Neural crest cell (in vitro differentiated cells): ENCODE measurements at places on chromosomes 4 and X. TPM values are rescaled to one million over a fixed set of nuclear protein-coding genes. Genes with fewer than 3 reads are reported as not detected.

Gene ZCCHC18
- total RNA-seq: 8.7 and 9.3 TPM in 2 replicates

Gene CORIN
- total RNA-seq: 0.05 and 0.34 TPM in 2 replicates

Gene BEND2
- not detected in 2 replicates for total RNA-seq

Gene RASL11B
- total RNA-seq: 10.2 and 11.3 TPM in 2 replicates

Gene PRRG1
- total RNA-seq: 8.0 TPM in 2 replicates

Gene CYSLTR1
- total RNA-seq: not detected in 2 replicates

DNA sequence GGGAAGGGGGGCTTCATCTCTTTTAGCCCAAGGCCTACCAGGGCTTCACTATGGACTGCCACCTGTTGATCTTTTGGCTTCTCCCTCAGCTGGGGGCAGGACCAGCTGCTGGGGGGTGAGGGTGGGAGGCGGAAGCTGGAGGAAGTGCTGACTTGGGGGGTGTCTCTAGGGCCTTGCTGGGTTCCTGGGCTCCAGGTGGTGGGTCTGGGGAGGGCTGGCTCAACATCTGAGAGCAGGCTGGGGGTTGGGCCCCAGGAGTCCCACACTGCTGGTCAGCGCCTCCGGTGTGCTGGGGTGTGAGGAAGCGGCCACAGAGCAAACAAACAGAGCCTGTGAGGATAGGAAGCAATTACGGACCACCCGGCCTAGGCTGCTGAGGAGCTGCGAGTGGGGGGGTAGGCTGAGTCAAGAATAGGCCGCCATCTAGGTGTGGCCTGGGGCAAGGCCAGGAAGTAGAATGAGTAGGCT lies 85.7 kb downstream of the EFNB1 start:
- DNase-seq: no peak

DNA sequence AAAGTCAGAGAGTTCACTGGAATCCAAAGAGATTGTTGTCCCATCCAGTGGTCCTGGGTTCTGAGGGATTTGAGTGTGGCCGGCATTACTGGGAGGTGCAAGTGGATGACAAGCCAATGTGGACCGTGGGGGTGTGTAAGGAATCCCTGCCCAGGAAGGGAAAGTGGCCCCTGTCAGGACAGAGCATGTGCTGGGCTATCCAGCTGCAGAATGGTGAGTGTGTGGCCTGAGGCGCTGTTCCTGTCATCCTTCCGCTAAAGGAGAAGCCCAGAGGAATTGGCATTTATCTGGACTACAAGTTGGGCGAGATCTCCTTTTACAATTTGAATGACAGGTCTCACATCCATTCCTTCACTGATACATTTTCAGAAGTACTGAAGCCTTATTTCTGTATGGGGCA lies 20.4 kb upstream of the TRIM60 start:
- DNase-seq: no peak

DNA sequence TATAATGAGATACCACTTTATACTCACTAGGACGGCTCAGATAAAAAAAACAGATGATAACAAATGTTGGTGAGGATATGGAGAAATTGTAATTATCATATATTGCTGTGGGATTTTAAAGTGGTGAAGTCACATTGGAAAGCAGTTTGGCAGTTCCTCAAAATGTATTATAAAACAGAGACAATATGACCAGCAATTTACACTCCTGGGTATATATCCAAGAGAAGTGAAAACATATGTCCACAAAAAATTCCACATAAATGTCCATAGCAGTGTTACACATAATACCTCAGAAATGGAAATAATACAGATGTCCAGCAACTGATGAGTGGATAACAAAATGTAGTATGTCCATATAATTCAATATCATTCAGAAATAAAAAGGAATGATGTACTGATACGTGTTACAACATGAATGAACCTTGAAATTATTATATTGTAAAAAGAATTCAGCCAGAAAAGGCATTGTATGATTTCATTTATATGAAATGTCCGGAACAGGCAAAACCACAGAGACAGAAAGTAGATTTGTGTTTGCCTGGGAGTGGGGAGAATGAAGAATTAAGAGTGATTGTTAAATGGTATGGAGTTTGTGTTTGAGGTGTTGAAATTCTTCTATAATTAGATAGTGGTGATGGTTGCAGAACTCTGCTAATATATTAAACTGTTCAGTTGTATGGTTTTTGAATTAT lies 220.9 kb downstream of the SLC7A11 start:
- DNase-seq: no peak

DNA sequence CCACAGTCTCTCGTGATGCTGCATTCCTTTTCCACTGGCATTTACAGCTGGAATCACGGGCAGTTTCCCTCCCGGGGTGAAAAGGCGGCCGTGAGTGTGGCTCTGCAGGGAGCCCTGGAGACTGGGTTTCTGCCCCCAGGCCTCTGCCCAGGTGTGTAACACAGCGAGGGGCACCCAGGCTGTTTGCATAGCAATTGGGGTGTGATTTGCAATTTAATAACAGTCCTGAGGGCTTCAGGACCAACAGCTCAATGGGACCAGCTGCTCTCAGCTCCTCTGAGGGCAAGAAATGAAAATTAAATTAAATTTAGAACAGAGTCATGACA lies 99.0 kb upstream of the SHOX start:
- no peak for DNase-seq

DNA sequence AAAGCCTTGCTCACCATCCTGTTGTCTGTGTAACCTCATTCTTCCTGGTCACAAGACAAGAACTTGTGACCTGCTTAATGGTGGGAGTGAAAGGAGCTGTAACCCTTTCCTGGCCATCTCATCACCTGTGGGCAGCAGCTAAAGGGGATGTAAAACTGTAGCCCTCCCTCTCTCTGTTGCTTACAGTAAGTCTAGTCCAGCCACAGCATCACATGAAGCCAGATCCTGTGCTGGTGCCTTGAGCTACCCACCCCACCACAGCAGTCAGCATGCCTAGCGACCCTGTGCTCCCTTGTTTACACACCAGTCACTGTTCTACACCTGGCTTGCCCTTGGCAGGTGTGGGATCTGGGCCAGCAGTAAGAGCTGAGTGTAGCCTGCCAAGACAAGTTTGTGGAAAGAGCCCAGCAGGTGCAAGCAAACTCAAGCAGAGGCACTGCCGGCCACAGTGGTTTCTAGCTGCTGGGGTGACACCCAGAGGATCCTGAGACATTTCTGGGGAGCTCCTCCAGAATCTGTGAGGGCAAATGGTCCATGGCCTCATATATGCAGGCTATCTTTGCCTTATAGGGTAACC lies 41.0 kb downstream of the UGT2B28 start:
- no peak for DNase-seq

GRCh38 chr4:184348311-184349233 lies 125.8 kb downstream of the IRF2 start:
- no peak for DNase-seq

DNA sequence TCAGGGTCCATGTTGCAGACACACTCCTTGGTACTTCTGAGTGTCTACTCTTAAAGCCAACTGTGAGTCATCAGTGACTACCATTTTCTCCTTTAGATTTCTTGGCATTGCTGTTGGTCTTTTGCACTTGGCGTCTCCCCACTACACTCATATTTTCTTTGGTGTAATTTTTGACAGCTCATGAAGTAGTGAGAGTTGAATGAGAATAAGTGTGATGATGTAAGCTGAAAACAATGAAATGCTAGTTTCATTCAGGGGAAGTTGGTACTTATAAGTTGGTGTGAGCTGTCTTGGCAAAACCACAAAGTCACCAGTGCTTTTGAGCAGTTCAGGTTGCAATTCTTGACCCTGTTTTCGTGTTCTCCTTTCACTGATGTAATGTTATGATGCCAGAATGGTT lies 142.9 kb upstream of the ARX start:
- DNase-seq: no peak

GRCh38 chr4:36313703-36314102 lies 32.3 kb downstream of the DTHD1 start:
- no peak for DNase-seq

- no peak for DNase-seq
These were observed 779 bp upstream of the DDX60L start for GRCh38 chr4:168480931-168481611.

GRCh38 chr4:66340286-66340893 lies 670.1 kb upstream of the EPHA5 start:
- DNase-seq: no peak

DNA sequence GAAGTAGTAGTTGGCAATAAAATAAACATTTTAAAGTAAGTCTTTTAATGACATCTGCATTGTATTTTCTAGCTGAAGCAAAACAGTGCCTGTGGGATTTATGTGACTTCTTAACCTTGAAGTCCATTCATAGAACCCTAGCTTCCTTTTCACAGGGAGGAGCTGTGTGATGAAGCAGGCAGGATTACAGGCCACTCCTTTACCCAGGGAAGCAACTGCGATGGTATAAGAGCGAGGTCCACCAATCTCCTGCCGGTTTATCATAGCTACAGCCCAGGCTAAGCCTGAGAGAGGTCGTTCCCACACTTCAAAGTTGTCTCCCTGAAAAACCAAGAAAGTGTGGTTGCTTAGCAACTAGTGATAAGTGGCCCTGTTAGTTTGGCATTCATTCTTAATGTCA lies 7.0 kb downstream of the RPL36A start:
- no peak for DNase-seq

DNA sequence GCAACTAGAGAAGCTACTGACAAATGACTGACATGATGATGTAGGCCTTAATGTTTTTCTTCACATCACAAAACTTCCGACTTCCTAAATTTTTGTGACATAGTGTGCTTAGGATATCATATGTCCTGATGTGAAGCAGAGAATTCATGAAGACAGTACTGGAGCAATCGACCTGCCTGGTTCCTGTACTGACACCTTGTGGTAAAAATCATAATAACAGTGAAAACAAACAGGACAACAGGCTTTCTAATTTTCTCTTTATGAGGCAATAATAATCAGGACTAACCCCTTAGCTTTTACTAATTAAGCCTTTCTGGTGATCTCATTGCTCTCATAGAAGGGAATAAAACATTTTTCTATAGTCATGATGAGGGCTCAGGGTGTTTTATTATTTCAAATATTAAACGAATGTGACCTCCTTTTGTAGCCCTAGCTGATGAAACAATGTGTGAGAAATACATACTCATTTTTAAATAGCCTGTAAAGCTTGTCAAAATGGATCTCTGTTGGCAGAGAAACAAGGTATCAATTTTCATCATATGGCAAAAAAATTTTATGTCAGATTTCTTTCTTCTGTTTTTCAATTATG lies 158.4 kb downstream of the TENT5D start:
- DNase-seq: no peak

DNA sequence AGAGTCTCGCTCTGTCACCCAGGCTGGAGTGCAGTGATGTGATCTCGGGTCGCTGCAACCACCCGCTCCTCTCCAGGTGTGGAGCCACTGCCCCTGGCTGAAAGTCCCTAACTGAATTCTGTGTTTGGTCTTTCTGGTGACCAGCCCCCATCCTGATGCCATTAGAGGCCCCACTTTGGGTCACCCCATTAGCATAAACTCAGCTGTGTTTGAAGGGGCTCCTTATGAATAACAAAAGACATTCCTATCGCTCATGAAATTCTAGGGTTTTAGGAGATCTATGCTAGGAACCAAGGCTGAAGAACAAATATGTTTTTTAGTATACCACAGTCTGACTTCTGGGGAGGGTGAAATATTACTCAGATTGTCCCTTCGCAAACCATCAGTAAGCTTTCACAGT lies 652.9 kb downstream of the ADGRL3 start:
- DNase-seq: no peak

DNA sequence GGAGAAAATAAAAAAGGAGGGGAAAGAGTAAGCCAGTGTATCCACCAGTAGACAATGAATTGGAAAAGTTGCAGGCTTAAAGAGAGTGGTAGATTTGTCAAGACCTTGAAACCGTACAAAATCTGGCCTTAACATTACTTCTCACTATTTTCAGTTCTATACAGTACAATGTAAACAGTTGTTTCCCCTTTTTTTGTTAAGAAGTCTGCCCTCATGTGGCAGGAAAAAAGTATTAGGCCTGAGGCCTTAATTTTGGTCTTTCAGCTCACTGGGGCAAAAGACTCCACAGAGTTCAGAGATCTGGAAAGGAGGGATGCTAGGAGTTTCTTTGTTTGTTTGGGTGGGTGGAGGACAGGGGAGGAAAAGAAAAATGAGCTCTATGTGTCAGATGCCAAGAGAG lies 92.8 kb upstream of the CCDC160 start:
- DNase-seq: no peak

- DNase-seq: no peak
These were observed 13.6 kb downstream of the DHX15 start for GRCh38 chr4:24570574-24571236.

GRCh38 chrX:131397891-131398290 lies 108.8 kb upstream of the IGSF1 start:
- DNase-seq: no peak

DNA sequence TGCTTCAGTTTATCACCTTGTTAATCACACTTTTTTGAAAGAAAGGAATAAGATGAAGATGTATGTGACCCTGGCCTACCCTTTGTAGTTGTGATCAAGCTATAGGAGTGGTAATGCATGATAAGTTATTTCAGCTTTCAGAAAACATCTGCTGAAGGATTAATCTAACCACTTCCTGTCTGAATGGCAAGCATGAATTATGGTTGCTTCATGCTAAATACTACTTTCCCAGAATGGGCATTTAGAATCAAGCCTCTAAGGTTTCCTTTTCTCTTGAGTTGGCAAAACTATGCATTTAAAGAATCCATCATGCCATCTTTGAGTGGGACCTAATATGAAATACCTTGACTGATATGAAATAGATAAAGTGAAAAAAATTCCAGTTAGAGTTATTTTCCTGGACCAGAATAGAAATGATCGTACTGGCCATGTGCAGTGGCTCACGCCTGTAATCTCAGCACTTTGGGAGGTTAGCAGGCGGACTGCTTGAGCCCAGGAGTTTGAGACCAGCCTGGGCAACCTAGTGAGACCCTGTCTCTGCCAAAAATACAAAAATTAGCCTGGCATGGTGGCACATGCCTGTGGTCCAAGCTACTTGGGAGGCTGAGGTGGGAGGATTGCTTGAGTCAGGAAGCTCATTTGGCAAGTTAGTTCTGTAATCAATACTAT lies 59.1 kb downstream of the ANXA3 start:
- no peak for DNase-seq

DNA sequence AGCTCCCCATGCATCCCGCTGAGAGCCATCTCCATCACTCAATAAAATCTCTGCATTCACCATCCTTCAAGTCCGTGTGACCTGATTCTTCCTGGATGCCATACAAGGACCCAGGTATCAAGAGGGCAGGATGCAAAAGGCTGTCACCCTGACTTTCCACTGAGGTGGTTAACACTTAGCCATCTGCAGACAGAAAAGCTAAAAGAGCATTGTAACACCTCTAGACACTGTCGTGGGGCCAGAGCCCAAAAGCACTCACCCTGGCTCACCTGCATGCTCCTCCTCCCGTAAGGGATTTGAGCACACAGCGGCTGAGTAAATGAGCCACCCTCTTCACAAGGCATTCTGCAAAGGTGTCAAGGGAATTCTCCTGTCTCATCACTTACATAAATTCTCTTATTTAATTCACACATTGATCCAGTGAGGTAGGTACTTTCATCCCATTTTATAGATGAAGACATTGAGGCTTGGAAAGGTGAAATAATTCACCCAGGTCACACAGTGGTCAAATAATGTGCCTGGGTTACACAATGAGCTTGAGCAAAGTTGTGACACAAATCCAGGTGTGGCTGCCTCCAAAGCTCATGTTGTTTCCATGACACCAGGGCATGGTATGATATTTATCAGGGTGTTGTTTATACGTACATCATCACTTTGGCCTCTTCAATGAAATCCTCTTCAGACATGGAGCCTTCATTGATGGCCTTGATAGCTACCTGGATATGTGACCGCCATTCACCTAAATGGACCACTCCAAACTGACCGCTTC lies 48.0 kb downstream of the TXK start:
- DNase-seq: no peak

- no peak for DNase-seq
These were observed 36.4 kb upstream of the MAMLD1 start for GRCh38 chrX:150326541-150327247.

GRCh38 chrX:67044866-67045265 lies 406.0 kb upstream of the EDA2R start:
- DNase-seq: no peak

- no peak for DNase-seq
These were observed 188.9 kb upstream of the IL1RAPL1 start for GRCh38 chrX:28398342-28398741.
